ENCODE measurements at places on chromosomes 6 and 20.

- no peak for DNase-seq
Measured at GRCh38 chr6:84197708-84198107, 29.7 kb downstream of the CEP162 start.

GRCh38 chr20:43440531-43440930 is 17.2 kb upstream of the SRSF6 start:
- DNase-seq: no peak

- DNase-seq: peak; percentile 58
Measured at GRCh38 chr6:30259140-30260035, 46.2 kb upstream of the TRIM26 start.

GRCh38 chr6:110357664-110358552 is at the start of gene METTL24:
Gene METTL24, minus strand, starts transcription at chr6:110358349. Its CDS starts 77 bp downstream, at chr6:110358272.
- no peak for DNase-seq

DNA sequence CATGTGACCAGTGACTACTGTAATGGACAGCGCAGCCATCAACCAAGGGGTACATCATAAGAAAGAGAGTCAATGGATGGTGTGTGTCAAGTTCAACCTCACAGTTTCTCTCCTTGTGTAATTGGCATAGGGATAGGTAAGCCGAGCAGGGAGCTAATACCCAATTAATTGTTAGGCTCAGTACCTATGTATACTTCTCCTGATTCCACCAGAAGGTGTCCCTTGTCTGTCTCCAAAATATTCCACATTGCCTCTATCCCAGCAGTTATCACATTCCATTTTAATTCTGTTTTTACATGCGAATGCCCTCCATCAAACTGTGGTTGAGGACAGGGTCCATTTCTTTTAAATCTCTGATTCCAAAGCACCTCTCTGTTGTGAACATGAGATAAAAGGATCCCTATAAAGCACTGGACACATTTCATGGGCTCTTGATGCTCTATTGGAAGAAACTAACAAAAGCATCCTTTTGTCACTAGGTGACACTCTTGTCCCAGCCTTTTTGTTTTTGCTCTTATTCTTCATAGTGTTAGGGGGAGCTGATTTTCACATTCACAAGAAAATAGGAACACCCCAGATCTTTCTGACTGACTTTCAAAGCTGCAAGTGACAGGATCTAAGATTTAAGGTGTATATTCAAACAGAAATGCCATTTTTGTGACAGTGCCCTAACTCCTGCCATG is 38.9 kb downstream of the FBXO9 start:
- no peak for DNase-seq

DNA sequence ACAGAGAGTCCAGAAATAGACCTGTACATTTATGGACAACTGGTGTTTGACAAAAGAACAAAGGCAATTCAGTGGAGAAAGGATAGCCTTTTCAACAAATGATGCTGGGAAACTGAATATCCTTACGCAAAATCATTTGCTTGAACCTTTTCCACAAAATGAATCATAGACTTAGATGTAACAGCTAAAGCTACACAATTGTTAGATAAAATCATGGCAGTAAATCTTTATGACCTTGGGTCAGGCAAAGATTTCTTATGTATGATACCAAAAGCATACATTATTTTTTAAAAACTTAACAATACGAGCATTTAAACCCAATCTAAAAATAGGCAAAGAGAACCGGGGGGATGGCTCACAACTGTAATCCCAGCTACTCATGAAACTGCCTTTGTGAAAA is 73.5 kb upstream of the DST start:
- DNase-seq: no peak

GRCh38 chr6:14094721-14095120 is 22.9 kb upstream of the CD83 start:
- no peak for DNase-seq

DNA sequence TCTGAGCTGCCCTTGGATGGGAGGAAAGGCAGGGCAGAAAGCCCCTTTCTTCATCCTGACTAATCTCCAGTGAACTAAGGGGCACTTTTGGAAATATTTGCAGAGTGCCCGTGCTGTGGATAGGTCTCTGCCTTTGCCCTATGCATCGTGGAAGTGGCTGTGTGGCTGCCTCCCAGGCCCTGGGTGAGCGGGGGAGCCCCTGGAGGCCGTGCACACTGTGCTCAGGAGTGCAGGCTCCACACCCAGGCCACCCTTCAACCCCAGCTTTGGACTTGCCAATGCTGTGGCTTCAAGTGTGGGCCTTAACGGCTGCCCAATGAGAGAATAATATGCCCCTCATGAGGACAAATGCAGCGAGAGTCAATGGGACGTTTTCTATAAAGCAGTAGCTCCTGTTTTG is 36.7 kb upstream of the ARMC2 start:
- no peak for DNase-seq

DNA sequence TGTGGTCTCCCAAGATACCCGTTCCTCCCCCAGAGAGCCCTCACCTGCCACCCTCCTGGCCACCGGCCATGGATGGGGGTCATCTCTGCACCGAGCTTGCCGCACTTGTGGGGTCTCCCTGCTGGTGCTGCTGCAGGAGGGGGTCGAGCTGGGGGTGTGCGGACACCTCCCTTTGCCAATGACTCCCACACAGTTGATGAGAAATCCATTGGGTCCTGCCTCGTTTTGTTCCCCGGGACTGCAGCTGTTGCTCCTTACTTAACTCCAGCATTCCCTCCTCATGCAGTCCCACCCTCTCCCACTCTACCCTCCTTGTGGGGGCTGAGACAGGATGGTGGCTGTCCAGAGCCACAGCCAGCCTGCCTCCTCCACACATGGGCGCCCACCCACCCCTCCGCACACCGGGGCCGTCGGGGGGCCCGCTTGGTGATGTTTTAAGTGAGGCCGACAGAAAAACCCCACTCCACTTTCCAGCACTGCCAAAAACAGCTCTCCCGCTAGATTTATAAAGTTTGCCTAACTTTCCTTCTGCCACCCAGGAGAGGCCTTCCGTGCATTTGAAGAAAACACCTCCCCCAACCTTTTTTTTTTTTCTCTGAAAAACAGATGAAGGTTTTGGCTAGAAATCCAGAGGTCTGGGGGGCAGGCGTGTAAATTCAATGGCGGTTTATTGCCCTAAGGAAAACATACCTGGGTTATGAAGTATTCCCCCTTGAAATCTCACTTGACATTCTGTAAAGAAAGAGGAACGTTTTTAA is 53.5 kb upstream of the APCDD1L start:
- no peak for DNase-seq

- no peak for DNase-seq
Measured at GRCh38 chr6:7572213-7572943, 17.6 kb upstream of the SNRNP48 start.

DNA sequence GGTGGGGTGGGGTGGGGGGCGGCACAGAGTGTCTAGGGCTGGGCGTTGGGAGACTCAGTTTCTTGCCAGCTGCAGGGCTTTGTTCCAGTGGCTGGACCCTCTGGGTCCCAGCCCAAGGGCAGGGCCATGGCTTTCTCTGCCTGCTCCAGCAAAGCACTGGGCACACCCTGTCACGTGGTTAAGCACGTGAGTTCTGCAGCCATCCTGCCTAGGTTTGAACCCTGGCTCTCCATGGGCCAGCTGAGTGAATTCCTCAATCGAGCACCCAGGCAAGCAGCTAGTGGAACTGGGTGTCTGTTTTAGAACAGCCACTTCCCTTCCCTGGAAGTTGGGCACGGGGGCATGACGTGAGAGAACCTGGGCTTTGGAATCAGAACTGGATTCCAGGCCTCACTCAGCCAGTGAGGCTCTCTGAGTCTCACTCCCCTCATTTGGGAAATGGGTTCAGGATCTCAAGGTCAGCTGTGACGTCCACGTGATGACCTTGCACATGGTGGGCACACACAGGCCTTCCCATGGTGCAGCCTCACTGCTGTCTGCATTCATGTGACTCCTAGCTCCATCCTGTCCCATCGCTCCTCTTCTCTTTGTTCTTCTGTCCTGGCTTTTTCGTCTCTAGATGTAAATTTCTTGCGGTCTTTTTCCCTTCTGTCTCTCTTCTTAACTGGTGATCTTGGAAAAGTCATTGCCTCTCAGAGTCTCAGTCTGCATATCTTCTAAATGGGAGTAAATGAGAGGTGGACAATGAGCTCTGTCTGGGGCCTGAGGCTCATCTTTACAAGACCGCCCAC is 45.9 kb downstream of the NOL4L start:
- no peak for DNase-seq

- no peak for DNase-seq
Measured at GRCh38 chr20:45181639-45182038, 6.9 kb downstream of the PI3 start.

DNA sequence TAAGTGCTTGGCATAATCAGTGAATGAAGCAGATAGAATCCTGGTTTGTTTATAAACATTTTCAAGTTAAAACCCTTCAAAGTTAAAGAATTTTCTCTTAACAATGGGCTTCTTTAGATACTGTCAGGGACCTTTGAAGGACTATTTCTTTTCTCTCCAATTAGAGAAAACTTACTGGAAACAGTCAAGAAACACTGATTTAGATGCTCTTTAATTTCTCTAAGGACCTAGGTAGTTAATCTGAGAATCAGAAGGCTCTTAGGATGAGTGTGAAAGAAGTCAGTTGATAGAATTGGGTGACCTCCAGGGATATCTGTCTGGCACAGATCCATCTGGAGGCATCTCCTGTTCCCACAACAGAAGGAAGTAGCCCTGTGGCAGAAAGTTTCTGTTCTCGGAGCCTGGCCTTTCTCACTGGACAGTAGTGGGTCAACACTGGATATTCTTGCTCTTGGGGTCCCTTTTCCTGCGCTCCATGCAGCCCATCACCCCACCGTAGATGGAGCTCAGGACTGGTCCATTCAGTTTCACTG is 22.5 kb downstream of the KIAA0408 start:
- DNase-seq: no peak

DNA sequence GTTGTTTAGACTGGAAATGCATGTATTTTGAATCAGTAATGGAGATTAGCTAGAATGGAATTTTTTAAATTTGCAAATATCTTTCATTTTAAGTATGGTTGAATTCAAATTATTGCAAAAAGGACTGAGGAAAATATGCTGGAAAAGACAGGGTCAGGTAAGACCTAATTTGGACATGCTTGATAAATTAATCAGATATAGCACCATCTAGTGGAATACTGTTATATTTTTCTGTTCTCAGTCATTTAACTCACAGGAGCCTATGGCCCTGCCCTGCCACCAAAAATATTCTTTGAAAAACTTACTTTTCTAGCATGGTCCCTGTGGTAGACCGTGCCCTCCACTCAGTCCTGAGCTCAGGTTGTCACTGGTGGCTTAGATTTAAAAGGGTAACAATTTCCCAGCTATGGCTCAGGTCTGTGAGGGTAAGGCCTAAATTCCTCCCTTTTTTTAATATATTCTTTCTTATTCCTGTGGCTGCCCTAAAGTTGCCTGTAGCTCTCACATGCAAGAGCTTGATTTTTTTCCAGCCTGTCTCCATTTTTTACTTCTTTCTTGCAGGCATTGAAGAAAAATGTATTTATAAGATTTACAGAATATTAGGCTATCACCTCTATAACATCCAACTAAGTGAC is 25.3 kb upstream of the KIAA1586 start:
- DNase-seq: no peak

DNA sequence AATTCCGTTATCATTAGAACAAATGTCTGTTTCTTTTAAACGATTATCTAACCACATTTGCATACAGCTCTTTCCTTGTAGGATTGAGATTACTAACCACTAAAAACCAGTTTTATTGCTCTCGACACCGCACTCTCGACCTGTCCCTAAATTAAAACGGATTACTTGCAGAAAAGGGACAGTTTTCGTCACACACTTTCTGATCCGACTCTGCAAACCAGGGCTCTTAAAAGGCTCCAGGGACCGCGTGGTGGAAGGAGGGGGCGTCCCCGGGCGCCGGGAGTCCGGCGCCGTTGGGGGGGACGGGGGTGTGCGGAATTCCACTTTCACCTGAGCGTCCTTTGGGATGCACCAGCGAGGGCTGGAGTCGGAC is 731 bp downstream of the MAK start:
- no peak for DNase-seq
